Adrenal gland (tissue), 19 donors: ENCODE measurements at places on chromosomes 2 and 18.

- H3K27me3 ChIP-seq: no peaks in the 10 kb centered on the region
- H3K36me3 ChIP-seq: no peaks in the 10 kb centered on the region
- no peak overlapping the region for H3K27ac ChIP-seq
Observed at GRCh38 chr2:120480903-120481445, 135.0 kb downstream of the INHBB start.

DNA sequence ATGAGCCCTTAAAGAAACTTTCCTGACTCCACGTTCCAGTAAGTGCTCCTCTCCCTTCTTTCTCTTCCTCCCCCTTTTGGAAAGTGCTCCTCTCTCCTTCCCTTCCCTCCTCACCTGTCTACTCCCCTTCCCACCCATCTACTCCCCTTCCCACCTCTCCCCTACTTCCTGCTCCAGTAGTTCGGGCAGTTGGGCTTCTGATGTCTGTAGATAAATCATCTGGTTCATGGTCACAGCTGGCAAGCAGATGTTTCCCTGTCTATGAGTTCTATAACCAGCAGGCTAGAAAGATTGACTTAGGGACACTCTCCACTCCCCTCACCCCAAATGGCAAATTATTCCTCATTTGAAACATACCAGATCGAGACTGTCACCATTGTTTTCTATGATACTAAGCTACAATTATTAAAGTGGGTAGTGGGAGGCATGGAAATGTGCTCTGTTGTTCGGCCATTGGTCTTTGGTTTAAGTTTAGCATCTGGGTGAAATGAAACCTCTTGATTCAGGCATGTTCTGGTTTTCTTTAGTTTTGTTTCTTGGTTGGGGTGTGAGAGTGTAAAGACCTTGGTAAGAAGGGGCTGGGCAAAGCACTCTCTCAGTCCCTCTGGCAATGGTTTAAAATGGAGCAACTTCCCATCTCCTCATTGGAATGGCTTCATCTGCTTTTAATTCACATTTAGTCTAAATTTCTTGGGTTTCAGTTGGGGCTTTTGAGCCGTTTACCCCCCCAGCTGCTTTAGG, 413.2 kb upstream of the SPRED2 start:
- DNase-seq: no peak
- H3K27me3 ChIP-seq: no peaks in the 10 kb centered on the region
- no peak overlapping the region for H3K27ac ChIP-seq
- H3K36me3 ChIP-seq: no peaks in the 10 kb centered on the region

DNA sequence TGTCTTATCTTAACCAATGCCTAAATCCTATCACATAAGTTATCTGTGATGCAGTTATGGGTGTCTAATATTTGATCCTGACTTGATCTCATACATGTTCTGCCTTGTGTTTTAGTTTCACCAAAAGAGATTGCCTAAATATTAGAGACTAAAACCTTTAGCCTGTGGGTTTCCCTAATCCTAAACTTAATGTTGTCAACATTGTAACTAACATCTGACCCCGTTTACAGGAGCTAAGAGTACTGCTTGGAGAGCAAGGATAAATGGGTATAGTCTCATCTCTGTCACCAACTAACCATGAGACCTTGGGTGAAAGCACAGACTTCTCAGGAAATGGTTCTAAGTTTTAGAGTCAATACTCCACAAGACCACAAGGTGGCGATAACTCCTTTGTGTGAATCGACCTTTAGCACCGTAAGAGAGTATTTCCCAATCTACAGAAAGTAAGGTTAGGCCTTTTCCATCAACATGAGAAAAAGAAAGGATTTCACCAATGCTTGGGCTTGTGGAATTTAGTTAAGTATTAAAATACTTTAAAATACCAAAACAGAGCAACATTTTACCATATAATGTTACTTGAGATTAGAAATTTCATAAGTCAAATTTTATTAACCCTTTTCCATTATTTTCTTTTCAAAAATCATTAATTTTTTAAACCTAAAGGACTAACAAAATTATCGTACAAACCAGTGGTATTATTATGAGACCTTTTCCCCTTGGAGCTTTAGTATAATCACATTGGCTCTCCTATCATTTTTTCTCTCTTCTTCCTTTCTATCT, 60.5 kb downstream of the G6PC2 start:
- no peaks in the 10 kb centered on the region for H3K4me1 ChIP-seq
- H3K4me3 ChIP-seq: no peak overlapping the region
- no peak overlapping the region for H3K27ac ChIP-seq
- no peaks in the 10 kb centered on the region for H3K27me3 ChIP-seq
- no peaks in the 10 kb centered on the region for H3K36me3 ChIP-seq
- peak; percentile 60 for DNase-seq

- no peak overlapping the region for H3K4me3 ChIP-seq
- DNase-seq: no peak
- H3K27ac ChIP-seq: no peak overlapping the region
Observed at GRCh38 chr2:233202531-233202944, 48.9 kb upstream of the ATG16L1 start.

GRCh38 chr2:95275151-95275515, 884 bp downstream of the PROM2 start:
- H3K27ac ChIP-seq: no peak overlapping the region
- H3K36me3 ChIP-seq: no peaks in the 10 kb centered on the region
- no peak for DNase-seq
- H3K4me3 ChIP-seq: no peak overlapping the region
- H3K27me3 ChIP-seq: no peaks in the 10 kb centered on the region
- H3K4me1 ChIP-seq: no peaks in the 10 kb centered on the region

- no peak overlapping the region for H3K4me3 ChIP-seq
- no peaks in the 10 kb centered on the region for H3K4me1 ChIP-seq
- no peak overlapping the region for H3K27ac ChIP-seq
- no peaks in the 10 kb centered on the region for H3K36me3 ChIP-seq
- H3K27me3 ChIP-seq: peaks cover 3% of the 10 kb centered on the region
Observed at GRCh38 chr18:57941841-57942489, 102.1 kb upstream of the NEDD4L start.

DNA sequence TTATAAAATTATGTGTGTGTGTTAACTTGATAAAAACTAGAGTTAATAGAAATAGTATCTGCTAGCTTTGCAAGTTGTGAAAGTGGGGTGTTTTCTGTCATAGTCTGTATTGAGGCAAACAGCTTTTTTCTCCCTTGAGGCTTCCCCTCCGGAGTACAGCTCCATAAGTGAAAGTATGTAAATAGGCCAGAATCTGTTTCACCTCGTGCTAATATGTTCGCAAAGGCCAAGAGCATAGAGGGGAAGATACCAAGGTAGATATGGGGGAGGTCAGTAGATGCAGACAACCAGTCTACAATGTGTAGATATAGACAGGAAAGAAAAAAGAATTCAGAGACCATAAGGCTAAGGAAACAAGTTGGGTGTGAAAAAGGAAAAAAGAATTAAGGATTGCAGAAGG, 72.9 kb downstream of the PTRHD1 start:
- H3K27me3 ChIP-seq: no peaks in the 10 kb centered on the region
- H3K36me3 ChIP-seq: no peaks in the 10 kb centered on the region
- H3K4me1 ChIP-seq: peaks cover 9% of the 10 kb centered on the region
- H3K4me3 ChIP-seq: no peak overlapping the region

- no peaks in the 10 kb centered on the region for H3K4me1 ChIP-seq
- no peak for DNase-seq
- H3K27me3 ChIP-seq: no peaks in the 10 kb centered on the region
- no peak overlapping the region for H3K4me3 ChIP-seq
- H3K36me3 ChIP-seq: no peaks in the 10 kb centered on the region
Observed at GRCh38 chr2:98295721-98296414, 50.4 kb upstream of the CNGA3 start.

GRCh38 chr2:80748592-80748991, 444.0 kb upstream of the LRRTM1 start:
- H3K4me1 ChIP-seq: no peaks in the 10 kb centered on the region
- DNase-seq: no peak
- H3K27me3 ChIP-seq: no peaks in the 10 kb centered on the region
- H3K4me3 ChIP-seq: no peak overlapping the region

DNA sequence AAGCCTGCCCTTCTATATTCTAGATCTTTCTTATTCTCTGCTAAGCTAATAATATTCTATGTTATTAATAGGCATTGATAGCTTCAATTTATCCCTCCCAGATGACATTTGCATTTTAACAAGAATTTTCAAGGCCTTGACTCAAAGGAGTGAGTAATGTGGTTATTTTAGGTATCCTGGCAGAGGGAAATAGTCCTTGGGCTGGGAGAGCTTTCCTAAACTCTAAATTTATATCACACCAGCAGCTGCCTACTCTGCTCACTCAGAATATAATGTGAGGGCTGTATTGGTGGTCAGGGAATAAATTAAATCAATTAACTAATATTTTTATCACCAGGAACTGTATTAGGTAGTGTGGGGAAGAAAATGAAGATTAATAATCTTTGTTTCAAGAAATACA, 74.8 kb upstream of the ADAM23 start:
- DNase-seq: no peak
- H3K27ac ChIP-seq: peak overlapping the region; percentile 15
- no peaks in the 10 kb centered on the region for H3K36me3 ChIP-seq
- no peaks in the 10 kb centered on the region for H3K27me3 ChIP-seq
- H3K4me3 ChIP-seq: no peak overlapping the region

GRCh38 chr2:96315400-96316071, 9.6 kb upstream of the ITPRIPL1 start:
- no peaks in the 10 kb centered on the region for H3K36me3 ChIP-seq
- no peak overlapping the region for H3K27ac ChIP-seq
- peaks cover 14% of the 10 kb centered on the region for H3K27me3 ChIP-seq
- no peaks in the 10 kb centered on the region for H3K4me1 ChIP-seq
- DNase-seq: no peak
- no peak overlapping the region for H3K4me3 ChIP-seq
